Stimulated activated CD4-positive, alpha-beta T cell treated with anti-CD3 and anti-CD28 coated beads, Interleukin-1b, Interleukin-23, amount 100 ng/mL, for 48 hours (primary cell): ENCODE measurements at places on chromosomes 1 and 21.

- no peak for DNase-seq
Observed at GRCh38 chr1:87226341-87226760, 102.3 kb upstream of the LMO4 start.

DNA sequence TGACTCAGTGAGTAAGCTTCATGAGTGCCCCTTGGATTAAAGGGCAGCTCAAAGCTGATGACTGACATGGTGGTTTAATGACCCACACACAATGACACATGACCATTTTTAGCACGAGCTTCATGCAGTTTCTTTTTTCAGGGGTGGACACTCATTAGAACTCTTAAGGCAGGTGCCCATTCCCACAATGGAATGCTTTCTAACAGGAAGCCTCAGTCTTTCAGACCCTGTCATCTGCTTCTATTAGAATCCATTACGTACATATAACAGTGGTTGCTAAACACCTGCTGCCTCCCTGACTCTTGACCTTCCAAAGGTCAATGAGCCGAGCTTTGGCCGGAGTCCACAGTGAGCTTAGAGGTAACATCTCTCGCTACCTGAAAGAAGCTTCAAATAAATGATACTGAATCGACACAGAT, 27.4 kb downstream of the AKNAD1 start:
- DNase-seq = no peak

- DNase-seq = peak; percentile 10
Observed at GRCh38 chr21:20999659-21000058, 1.4 kb downstream of the NCAM2 start.

GRCh38 chr1:154605534-154605933, 2.5 kb downstream of the ADAR start:
- DNase-seq = no peak

- peak; percentile 75 for DNase-seq
Observed at GRCh38 chr1:152048416-152049009, 11.7 kb upstream of the S100A11 start.

GRCh38 chr21:34911360-34911759, 137.7 kb downstream of the RUNX1 start:
- DNase-seq = no peak

DNA sequence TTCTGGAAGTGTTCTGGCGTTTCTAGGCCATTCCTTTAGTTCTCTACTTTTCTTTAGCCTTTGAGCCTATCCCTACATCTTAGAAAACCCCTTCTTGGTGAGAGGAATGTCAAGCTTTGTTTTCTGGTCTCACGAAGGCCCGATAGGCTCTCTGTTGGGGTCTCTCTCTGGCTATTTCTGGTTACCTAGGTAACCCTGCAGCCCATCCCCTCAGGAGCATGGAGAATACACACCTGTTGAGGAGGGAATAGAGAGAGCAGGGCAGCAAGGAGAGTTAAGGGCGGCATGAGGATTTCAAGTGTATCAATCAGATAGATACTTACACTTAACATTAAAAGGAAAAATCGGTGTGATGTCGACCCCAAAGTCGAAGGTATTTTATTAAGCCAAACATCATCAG, 45.7 kb downstream of the LRRC8D start:
- no peak for DNase-seq

DNA sequence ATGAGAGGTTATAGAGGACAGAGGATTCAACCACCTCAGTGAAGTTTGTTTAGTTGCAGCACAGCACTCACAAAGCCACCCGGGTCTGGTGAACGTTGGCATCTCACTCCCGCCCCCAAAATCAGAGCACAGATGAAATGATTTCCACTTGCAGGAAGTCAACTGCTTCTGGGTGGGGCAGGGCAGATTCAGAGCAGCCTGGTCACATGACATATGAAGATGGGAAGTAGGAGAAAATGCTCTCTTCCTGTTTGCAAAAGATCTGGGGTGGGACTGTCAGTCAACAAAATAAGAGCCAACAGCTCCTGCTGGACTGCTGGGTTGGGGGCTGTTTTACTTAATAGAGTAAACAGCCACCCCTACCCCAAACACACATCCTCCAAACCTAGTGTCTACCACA, 43.2 kb downstream of the LRRC71 start:
- DNase-seq = peak; percentile 29

DNA sequence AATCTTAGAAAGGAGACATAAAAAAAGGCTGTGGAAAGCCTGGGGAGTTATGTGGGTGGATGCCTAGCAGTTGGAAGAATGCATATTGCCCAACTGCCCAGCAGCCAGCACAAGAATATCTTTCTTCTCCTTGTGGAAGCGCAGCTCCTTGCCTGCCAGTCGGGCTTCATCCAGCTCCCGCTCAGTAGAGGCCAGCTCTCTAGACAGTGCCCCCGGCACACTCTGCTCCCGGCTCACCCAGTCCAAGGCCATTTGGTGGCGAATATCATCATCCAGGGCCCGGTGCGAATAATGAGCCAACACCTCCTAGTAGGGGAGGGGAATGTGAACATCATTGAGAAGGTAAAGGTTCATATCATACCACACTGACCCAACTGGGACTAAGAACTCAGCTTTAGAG, 9.0 kb upstream of the RBM8A start:
- no peak for DNase-seq

DNA sequence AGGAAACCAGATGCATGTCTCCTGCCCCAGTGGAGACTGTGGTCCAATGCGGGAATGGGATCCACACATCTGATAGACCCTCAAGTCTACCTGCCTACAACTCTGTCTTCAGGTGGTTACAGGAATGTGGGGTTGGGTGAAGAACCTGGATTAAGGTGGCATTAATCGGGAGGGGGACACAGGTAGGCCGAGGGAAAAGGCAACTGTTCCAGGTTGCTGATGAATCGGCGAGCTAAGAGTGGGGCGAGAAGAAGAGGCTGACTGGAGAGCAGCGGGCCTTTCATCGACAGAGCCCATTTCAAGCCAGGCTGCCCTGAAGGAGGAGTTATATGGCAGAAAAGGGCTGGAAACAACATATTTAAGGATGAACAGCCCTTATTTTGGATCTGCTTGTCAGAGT, 836 bp downstream of the CD2 start:
- DNase-seq = no peak

- DNase-seq = no peak
Observed at GRCh38 chr1:94641990-94642389, 100.4 kb upstream of the F3 start.

GRCh38 chr1:10813799-10814198, 17.4 kb upstream of the CASZ1 start:
- DNase-seq = no peak

DNA sequence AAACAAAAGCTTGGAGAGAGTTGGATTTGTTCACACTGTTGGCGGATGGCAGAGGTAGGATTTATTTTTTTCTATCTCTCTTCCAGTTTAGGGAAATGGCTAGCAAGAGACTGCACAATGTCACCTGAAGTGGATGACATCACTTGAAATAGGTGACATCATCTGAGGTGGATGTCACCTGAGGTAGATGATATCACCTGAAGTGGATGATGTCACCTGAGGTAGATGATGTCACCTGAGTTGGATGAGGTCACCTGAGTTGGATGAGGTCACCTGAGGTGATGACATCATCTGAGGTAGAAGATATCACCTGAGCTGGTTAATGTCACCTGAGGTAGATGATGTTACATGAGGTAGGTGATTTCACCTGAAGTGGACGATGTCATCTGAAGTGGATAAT, 413.4 kb downstream of the DSCAM start:
- DNase-seq = no peak

DNA sequence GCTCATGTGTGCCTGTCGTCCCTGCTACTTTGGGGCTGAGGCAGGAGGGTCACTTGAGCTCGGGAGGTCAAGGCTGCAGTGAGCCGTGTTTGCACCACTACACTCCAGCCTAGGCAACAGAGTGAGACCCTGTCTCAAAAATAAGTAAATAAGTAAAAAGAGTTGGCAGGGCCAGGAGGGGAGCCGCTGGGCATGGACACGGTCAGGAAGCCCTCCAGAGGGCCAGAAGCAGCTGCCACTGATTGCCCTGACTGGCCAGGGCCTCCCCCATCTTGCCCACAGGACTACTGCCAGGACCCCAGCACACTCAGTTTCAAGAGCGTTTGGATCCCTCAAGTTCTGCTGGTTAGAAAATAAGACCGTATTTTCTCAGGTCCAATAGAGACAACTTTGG, 112.2 kb upstream of the IPO9 start:
- DNase-seq = no peak

DNA sequence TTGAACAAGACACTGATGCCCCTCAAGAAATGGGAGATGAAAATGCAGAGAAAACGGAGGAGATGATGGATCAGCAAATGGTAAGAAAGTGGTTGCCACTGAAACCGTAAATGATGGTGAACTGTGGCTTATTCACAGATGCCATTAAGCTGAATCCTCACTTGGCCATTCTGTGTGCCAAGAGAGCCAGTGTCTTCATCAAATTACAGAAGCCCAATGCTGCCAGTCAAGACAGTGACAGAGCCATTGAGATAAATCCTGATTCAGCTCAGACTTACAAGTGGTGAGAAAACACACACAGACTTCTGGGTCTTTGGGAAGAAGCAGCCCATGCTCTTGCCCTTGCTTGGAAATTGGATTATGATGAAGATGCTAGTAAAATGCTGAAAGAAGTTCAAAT, 52.5 kb downstream of the NBPF6 start:
- no peak for DNase-seq

- DNase-seq = no peak
Observed at GRCh38 chr1:7084232-7084894, 299.1 kb downstream of the CAMTA1 start.

- DNase-seq = no peak
Observed at GRCh38 chr1:57311006-57311405, 112.9 kb downstream of the DAB1 start.

- no peak for DNase-seq
Observed at GRCh38 chr1:182083851-182084486, 22.5 kb upstream of the ZNF648 start.

DNA sequence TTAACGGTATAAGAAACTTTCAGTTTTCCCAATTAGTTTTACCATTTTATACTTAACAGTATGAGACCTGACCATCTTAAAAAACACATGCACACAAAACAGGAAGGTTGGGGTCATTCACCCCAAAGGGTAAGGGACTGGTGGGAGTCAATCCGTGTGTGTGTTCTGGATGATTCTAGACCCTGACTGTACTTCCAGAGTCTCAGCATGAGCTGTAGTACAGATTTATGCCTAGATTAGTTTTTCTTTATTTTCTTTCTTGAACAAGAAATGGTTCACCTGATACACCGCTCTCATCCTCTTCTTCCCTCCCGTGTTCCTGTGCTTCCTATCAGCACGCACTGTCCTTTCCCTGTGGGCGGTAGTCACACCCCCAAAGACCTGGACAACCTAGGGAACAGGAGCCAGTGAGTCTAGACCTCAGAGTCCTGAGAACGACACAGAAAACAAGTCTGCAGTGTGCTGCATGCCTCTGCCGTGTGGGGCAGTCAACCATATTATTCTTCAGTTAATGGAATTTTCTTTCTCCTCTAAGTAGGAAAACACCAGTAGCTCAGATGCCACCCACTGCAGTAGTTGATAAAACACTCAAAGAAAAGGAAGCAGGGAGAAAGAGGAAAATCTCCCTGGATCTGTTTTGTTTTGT, 38.9 kb upstream of the MRPS6 start:
- no peak for DNase-seq

- DNase-seq = no peak
Observed at GRCh38 chr21:44929799-44930542, 9.3 kb upstream of the ITGB2 start.

- peak; percentile 25 for DNase-seq
Observed at GRCh38 chr1:233627823-233628222, 13.9 kb downstream of the KCNK1 start.

DNA sequence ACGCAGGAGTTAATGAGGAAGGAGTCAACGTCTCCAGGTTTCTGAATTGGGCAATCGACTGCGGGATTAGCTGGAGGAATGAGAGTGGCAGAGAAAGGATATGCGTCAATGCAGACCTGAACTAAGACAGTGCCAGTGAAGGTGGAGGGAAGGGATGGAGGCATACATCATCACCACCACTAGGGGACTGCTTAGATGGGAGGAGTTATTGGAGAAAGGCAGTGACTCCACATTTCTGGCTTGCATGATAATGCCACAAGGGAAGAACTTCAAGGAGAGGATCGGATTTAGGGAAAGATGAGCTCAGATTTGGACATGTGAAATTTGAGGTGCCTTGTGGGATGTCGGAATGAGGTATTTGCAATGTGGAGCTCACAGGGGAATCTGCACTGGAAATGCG, 17.5 kb downstream of the VASH2 start:
- DNase-seq = no peak

- DNase-seq = peak; percentile 79
Observed at GRCh38 chr1:12063141-12064072, at the start of gene TNFRSF8. TSS of gene TNFRSF8 (plus strand) at chr1:12063303. CDS start at chr1:12063599, 296 bp downstream.

GRCh38 chr1:43284546-43285110, 753 bp downstream of the C1orf210 start:
- no peak for DNase-seq

GRCh38 chr1:56646611-56647010, 1.5 kb downstream of the PRKAA2 start:
- DNase-seq = no peak

GRCh38 chr1:229015806-229016205, 255.1 kb upstream of the RAB4A start:
- no peak for DNase-seq

DNA sequence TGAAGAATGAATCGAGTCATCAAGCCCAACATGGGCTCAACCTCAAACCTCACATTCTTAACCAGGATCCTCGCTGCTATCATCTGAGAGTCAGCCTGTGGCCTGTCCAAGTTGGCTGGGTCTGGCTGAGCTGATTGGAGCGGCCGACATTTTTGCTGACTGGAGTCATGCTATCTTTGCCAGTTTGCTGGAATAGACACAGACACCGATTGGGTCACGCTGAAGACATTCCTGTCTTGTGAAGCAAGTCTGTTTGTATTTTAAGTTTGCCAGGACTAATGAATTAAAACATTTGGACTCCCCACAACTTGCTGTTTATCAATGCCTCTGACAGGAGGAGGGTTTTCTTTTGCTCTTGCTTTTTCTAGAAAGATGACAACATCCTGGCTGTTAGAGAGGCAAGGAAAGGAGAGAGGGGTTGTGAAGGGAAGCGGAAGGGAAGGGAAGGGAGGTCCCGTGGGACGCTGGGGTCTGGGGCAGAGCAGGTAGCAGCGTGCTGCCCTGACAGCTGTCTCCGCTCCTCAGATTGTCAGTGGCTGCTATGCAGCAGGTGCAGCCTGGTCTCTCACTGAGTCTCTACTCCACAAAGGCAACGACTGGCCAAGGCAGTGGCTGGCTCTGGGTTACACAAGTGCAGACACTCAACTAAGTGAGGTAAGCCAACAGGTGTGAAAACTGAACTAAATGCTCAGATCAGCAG, at the start of gene MAP3K7CL:
TSS of gene MAP3K7CL (plus strand) at position 375 of the 700 bp plus-strand sequence. CDS start 2,701 bp downstream, outside the sequence.
- no peak for DNase-seq
